ENCODE measurements at places on chromosomes 3 and 15.

DNA sequence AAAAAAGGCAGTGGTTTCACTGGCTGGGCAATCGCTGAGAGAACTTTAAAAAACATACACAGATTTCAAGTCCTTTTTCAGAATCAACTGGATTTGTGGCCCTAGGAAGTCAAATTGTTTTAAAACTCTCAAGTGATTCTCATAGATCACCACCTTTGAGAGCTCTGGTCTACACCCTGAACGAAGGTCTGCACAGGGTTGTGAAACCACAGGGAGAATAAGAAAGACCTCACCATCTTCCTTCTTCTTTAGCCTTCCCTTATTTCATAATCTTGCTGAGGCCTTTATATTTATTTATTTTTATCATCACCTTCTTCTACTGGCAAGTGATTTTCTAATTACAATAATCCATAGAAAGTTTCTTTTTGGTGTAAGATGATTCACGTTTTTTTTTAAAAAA is 58.1 kb downstream of the FOXP1 start:
- no peak for DNase-seq

- DNase-seq = no peak
Measured at GRCh38 chr15:43414196-43414595, 43.3 kb downstream of the TUBGCP4 start.

- peak; percentile 18 for DNase-seq
Measured at GRCh38 chr3:42256135-42256819, 9.7 kb downstream of the CCK start.

DNA sequence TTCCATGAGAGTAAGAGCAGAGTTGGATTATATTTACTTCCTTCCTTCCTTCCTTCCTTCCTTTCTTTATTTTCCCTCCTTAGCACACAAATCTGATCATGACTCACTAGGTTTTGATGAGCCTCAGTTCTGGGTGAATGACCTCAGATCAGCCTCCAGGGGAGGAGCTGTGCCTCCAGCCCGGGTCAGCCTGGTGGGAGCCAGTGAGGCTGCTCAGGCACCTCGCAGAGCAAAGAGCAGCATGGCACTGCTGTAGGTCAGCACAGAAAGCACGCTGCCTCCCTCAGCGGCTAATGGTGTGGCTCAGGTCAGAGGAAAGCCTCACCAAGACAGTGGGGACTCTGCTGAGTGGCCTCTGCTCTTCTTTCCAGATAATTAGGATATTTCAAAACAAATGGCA is 108.5 kb downstream of the SYNPR start:
- no peak for DNase-seq

DNA sequence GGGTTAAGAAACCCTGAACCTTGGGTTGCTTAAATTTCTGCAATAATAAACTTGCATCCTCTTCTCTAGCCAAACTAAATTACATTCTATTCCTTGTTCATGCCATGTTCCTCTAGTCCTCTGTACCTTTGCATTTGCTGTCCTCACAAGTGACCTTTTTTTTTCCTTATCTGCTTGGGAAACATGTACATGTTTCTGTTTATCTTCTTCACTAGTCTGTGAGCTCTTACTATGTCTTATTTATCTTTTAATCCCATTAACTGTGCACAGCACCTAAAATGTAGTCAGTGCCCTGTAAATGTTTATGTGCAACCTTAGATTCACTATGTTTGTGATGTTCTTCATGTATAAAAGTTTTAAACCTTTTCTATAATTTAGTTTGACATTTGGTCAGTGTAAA is 61.9 kb downstream of the REC114 start:
- no peak for DNase-seq

DNA sequence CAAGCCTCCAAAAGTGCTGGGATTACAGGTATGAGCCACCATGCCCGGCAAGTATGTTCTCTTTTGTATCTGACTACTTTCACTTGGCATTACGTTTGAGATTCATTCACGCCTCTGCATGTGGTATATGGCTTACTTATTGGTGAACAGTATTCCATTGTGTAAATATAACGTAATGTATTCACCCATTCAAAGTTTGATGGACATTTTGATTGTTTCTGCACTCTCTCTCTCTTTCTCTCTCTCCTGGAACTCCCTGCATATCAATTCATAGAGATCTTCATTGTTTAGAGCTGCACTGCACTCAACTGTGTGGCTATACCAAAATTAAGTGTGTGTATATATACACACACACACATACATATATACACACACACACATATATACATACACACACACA is 30.4 kb downstream of the SPPL2A start:
- no peak for DNase-seq

DNA sequence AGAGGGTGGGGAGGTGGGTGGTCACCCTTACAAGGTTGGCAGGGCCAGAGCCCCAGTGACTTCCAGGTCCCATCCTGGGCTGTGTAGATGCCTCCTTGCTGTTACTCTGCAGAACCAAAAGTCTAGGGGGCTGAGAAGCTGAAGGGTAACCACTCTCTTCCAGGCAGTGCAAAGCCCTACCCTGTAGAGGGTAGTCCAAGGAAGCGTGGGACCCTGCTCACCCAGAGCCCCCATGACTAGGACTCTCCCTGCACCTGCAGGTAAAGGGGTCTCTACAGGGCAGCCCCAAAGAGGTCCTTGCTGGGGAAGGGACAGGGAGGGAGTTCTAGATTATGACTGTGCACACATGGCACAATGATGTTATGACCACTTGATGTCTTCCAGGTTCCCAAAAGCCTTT is 14.2 kb downstream of the GHRL start:
- DNase-seq = no peak

GRCh38 chr3:193620057-193620456 is 27.0 kb downstream of the OPA1 start:
- DNase-seq = peak; percentile 73

DNA sequence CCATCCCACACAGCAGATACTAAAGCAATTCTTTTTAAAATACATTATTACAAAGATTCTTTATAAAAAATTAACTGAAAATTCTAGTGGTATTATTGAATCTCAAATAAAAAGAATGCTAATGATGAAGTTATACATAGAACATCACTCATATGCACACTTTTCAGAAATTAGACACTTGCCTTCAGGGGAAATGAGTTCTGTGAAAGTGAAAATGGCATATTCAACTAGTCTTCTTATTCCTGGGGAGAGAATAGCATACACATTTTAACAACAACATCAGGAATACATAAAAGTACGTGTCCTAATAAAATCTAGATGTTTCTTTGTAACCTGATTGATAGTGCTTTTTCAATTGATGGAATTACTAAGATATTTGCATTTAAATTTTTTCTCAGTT is 36.8 kb upstream of the DHX36 start:
- no peak for DNase-seq

- DNase-seq = no peak
Measured at GRCh38 chr3:58151637-58152036, 59.1 kb downstream of the DNASE1L3 start.

All from activated CD4-positive, alpha-beta T cell treated with anti-CD3 and anti-CD28 coated beads, Interleukin-2, amount 50 U/mL, for 16 hours (primary cell).